Activated CD4-positive, alpha-beta memory T cell treated with anti-CD3 and anti-CD28 coated beads for 36 hours (primary cell): ENCODE measurements at places on chromosomes 3 and 15. TPM values are rescaled to one million over a fixed set of nuclear protein-coding genes. Genes with fewer than 3 reads are reported as not detected.
A peak's percentile ranks its signal among the peaks of the same experiment; 100 is the strongest.

HTR3E gene
- not detected for total RNA-seq

VWA5B2 gene
- not detected for total RNA-seq

ROBO1 gene
- not detected for total RNA-seq

- DNase-seq = no peak
Observed at GRCh38 chr3:169104972-169105371, 558.5 kb downstream of the MECOM start.

- no peak for DNase-seq
Observed at GRCh38 chr3:101851072-101851770, 1.9 kb downstream of the NFKBIZ start.

- peak; percentile 48 for DNase-seq
Observed at GRCh38 chr3:14203521-14204079, 25.0 kb downstream of the LSM3 start.

DNA sequence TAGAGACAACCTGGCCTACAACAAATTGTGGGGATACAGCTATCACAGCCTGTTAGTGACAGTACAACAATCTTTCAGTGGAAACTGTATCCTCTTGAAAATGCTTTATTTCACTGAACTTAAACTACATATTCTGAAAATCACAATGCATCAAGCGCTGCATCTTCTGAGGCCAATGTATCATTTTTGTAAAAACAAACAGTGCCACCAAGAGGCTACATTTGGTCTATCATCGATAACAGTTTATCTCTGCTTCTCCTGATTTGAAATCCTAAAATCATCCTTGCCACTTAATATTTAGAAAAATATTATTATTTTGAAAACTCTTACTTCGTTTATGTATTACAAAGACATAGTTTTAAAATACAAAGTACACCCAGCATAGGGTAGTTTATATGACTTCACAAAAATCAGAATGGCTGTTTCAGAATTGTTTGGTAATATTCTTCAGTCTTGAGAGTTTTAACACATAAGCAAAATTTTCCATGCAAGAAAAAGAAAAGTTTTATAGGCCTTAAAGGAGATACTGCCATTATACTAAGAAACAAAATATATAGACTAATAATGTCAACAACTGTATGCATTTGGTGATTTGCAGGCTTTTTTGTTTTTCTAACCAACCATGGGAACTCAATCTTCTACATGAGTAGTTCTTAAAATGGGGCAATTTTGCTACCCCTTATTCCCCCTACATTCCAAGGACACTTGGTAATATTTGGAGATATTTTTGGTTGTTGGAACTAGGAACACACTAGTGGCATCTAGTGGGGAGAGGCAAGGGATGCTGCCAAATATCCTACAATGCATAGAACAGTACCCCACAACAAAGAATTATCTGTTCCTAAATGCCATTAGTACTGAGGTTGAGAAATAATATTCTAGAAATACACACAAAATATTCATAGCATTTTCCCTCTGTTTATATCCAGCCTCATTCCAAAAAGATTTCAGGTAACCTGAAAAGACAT is 42.3 kb downstream of the WDR72 start:
- DNase-seq = no peak

GRCh38 chr3:170424879-170425278 is 6.2 kb downstream of the CLDN11 start:
- peak; percentile 15 for DNase-seq

- DNase-seq = no peak
Observed at GRCh38 chr3:197136744-197137143, 107.1 kb upstream of the MELTF start.

DNA sequence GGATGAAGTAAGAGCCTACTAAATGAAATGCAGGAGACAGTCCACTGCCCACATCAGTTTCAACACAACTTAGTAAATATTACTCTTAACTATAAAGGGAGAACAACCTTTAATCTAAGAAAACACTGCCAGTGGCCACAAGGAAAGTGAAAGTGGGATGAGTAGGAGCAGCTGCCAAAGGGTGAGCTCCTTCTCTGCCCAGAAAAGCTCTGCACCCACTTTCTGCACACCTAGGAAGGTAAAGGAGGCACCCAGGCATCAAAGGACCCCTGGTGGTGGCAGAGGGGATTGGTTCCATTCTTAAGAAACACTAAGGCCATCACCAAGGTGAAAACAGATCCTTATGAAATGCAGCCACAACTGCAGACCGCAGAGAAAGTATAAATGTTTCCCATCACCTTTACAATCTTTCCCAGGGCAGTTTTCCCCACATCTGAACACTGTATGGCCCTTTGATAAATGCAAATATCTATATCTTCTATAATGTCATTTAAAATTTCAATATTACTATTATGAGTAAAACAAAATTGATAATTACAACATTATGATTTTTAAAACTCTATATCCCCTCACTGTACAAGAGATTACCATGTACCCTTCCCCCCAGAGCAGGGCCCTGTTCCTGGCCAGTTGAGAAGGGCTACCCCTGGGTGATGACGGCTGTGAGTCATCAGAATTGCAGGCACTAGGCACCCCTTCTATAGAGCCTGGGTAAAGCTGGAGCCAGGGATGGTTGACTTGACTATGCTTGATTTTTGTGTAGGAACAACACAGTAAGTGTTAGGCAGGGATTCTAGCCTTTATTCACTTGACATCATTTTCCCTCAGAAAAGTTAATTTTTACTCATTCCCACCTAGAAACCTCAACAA is 92.0 kb downstream of the SNRK start:
- peak; percentile 77 for DNase-seq

- no peak for DNase-seq
Observed at GRCh38 chr3:54951405-54951804, 23.5 kb upstream of the LRTM1 start.

DNA sequence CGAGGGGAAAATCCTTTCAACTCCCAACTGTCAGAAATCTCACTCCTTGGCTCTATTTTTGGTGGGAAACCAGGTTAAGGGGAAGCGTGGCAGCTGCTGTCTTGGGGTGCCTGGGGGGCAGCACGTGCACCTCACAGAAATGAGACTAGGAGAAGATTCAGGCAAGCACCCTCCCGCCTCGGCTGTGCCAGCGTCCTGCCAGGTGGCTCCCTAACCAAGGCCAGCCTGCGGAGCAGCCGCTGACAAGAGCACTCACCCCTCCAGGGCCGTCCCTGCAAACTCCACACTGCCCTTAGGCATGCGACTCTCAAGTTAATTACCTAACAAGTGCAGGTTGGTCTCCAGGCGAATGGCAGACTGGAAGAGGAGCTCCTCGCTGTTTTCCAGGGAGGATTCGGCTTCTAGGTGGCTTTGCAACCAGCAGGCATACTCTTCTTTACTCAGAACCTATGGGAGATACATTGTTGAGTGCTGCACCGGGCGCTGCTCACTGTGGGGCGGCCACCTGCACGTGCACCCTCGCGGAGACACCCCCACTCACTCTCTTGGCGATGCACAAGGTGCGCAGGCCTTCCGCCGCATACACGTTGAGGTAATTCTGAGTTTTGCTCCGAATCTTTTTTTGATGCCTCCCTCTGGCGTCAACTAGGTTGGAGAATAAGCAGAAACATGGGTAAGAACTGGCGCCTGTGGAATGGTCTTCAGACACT is 155.3 kb downstream of the ATP10A start:
- DNase-seq = no peak

DNA sequence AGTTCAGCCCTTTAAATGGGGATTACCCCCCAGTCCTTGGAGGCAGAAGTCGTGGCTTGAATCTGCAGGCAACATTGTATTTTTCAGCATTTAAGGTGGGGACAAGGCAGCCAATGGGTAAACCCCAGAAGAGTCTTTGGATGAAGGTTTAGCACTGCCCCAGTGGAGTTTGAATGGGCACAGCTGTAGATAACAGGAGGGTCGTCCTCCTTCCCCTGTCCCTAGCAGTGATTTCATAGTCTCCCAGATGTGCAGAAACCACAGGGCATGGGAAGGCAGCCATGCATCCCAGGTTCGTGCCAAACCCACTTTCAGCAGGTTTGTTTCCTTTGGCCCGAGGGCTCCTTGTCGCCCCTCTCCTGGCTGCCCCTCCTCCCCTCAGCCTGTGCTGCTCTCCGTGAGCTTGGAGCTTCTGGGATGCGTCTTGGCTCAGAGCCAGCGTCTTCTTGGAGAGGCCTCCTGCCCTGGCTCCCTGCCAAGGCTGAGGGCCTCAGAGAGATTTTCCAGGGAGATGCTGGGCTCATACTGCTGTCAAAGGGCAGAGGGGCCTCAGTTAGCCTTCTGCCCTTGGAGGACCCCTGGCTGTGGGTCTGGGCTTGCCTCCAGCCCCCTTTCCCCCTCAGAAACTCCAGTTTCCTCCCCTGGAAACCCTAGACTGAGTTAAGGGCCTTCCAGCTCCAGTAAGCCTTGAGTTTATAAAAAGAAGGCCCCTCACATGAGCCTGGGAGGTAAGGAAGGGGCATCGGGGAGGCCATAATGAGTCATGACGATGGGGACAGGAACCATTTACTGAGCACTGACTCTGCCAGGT is 48.9 kb upstream of the POLG start:
- no peak for DNase-seq

DNA sequence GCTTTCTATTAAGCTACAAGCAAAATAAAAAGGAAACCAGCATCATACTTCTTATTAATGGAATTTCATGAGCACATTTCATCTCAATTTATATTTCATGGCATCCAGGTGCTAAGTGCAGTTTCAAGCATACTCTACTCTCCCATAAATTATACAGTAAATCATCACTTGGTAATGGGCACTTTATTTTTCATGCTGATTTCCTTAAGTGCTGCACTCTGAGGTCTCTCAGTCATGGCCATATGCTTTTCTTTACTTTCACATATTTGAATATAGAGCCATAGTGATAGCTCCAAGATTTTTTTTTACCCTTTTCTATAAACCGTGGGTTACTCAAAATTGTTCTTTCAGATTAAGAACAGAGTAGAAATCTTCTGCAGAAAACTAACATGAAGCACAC is 1505.7 kb upstream of the CADM2 start:
- DNase-seq = no peak

DNA sequence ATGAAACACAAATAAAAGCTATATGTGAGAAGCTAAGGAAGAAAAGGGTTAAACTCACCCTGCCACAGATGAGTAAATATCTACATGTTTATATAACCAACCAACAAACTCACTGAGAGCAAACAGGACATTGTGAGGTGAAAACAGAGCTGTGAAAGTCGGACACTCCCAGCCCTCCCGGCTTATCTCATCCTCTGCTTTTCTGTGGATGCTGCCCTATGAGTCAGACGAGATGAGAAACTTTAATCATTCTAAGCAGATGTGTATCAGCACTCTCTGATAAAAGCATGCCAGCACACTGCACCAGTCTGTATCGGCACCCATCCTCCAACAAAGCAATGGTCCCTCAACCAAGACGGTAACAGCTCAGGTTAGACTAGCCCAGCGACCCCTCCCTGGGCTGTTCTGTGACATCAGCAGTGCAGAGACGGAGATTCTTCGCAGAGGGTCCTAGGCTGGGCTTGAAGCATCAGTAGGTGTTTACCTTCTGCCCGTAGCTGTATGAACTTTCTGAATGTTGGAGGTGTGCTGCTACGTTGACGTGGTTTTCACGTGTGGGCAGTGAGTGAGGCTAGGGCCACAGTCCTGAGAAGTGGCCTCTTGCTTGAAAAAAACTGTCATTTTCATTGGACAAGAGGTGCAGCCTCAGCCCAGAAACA is 119.8 kb upstream of the ALDH1A3 start:
- DNase-seq = peak; percentile 14

DNA sequence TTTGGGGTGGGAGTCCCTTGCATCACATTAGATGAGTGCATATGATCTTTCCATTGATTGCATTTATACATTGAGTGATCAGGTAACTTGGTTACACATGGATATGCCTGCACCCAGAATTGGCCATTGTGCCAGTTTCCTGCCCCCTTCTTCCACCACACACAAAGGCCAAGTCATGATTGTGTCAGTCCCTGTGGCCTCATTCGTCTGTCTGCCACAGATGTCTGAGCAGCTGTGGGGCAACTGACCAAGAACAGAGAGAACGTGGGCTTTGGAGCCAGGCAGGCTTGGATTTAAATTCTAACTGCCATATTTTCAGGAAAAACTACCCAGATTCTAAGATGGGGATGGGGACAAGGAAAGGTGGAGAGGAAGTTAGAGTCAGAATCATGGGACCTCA is 27.0 kb downstream of the CCNL1 start:
- no peak for DNase-seq

DNA sequence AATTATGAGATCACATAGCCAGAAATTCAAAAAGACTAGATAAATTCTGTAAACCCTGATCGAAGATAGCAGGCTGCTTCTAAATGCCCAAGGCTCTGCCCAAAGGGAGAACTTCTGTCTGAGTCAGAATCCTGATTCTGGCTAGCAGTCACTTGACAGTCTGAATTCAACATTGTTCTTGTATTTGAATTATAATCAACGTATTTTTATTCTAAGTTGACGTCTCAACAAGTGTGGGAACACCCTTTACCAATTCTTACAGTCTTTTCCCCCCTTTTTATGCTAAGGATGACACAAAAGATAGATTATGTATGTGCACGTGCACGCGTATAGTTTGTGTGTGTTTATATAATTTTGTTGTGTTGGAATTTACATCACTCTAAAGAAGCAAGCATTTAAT is 552.8 kb downstream of the NAALADL2 start:
- no peak for DNase-seq

GRCh38 chr15:36256404-36256807 is 323.0 kb upstream of the CDIN1 start:
- no peak for DNase-seq

DNA sequence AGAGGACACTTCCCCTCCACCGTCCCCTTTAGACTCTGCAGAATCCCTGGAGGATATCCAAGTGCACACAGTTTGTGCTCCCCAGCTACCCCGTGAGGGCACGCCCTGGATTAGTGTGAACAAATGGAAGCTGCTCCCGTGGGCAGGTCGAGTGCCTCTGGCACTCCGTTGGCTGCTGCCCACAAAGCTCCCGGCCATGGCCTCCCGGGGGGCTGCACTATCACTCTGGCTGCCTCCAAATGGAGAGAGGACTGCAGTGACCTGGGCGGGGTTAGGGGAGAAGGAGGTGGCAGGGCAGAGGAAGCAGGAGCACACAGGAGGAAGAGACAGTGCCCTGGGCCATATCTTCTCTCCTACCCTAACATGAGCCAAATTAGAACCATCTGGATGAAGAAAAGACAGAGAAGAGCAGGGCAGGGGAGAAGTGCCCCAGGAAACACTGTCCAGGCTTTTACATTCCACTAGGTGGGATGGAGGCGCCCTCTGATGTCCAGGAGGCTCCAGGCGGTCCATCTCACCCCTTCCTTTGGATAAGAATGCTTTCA is 29.4 kb upstream of the ACAD9 start:
- no peak for DNase-seq
